ENCODE measurements at places on chromosomes 3 and 15. TPM values are rescaled to one million over a fixed set of nuclear protein-coding genes. Genes with fewer than 3 reads are reported as not detected.
A peak's percentile ranks its signal among the peaks of the same experiment; 100 is the strongest.

ZNF662 gene
- total RNA-seq, result 0.54 TPM

PARP9 gene
- total RNA-seq, result 8.6 TPM

GRCh38 chr15:57085267-57085666, 166.8 kb downstream of the TCF12 start:
- peak; percentile 30 for DNase-seq

DNA sequence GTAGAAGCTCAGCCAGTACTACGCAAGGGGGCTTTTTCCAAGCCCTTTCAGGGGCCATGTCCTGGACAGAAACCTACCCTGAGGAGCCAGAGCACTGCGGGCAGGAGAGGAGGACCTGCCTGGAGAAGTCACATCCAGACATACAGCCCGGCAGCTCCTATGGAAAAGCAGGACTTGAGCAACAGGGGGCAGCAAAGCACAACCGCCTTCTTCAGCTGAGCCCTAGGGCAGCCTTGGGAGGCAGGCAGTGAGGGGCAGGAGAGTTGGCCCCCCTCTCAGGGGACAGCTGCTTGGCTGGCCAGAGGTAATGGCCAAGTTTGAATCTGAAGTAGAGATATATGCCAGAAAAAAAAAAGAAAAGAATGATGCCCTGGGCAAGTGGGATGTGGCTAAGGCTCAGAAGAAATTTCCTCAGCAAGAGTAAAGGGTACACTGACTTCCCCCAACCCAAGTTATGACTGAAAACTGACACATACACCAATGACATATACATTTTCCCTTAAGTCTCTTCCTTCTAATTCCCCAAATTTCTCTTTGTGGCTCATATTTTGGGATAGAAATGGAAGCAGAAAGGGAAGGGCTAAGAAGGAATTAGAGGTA, 56.9 kb downstream of the CYP19A1 start:
- peak; percentile 53 for DNase-seq

- peak; percentile 69 for DNase-seq
Observed at GRCh38 chr3:149967086-149967685, 3.5 kb downstream of the PFN2 start.

GRCh38 chr15:39948817-39949216, 14.9 kb downstream of the EIF2AK4 start:
- DNase-seq, result no peak

GRCh38 chr3:48898383-48899234, at the start of gene SLC25A20:
SLC25A20 (minus strand) TSS chr3:48898882; CDS start chr3:48898794, 88 bp downstream.
- peak; percentile 78 for DNase-seq

DNA sequence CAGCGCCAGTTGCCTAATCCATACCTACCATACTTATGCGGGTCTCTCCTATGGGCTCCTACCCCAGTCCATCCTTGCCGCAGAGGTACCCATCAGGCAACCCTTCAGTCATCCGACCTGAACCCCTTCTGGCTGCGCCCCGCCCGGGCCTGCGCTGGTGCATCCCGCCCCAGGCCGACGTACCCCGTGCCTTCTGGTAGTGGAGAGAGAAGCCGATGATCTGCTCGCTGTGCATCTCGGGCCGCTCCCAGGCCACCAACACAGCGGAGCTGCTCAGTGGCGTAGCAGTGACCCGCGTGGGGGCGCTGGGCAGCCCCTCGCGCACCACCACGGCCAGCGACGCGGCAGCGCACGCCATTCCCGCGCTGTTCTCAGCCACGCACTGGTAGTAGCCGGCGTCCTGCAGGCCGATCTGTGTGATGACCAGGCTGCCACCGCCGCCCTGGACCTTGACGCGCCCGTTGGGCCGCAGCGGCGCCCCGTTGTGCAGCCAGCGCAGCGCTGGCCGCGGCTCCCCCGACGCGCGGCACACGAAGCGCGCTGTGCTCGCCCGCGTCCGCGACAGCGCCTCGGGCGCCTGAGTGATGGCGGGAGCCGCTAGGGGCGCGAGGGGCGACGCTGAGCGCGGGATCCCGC, 17.9 kb upstream of the IGDCC3 start:
- no peak for DNase-seq

- no peak for DNase-seq
Observed at GRCh38 chr3:13132731-13133410, 59.6 kb upstream of the IQSEC1 start.

DNA sequence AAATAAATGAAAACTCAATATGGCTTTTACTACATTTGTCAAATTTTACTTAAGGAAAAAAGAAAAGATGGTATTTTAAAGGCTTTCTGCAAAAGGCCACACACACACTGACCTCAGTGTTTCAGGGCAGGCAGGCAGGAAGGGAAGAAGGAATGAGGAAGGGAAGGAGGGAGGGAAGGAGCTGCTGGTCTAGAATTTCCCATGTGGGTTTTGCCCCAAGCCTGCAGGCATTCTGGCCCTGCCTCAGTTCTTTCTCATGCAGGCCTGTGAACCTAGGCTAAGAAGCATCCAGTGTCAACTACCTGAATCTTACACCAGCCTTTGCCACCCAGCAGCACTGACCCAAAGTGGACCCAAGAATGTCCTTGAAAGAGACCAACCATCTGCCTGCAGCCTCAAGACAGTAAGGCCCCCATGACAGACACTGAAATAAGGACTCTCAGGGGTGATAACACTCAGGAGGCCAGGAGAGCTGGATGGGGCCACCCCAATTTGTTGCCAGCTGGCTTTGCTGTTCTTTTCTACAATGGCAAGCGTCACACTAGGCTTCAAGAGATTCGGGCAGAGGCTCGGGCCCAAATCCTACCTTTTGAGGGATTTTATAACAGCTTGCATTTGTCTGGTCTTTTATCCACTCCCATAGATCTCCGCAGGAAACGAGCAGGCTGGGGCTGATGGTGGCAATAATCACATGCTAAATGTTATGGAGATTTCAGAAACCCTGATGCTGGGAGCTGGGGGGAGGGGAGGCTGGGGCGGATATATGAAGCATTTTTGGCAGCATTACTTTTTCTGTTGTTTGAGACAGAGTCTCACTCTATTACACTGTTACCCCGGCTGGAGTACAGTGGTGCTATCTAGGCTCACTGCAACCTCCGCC, 51.4 kb downstream of the XXYLT1 start:
- no peak for DNase-seq

DNA sequence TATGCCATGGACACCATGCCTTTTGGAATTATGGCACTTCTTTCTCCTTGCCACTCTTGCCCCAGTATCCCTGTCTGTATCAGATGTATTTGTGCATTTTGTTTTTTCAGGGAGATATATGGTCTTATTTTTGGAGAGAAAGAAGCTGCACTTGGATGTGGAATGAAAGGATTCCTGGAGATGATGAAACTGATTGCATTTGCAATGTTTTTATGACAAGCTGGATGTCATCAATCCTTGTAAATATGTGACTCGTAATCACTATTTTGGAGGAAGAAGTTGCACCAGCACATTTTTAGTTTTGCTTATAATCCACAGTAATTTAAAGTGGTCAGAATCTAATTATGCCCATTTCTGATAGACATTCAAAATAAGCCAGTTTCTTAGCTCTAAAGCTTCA, 165.0 kb downstream of the NR1D2 start:
- DNase-seq, result no peak
